ENCODE measurements at places on chromosomes 3 and 15.

DNA sequence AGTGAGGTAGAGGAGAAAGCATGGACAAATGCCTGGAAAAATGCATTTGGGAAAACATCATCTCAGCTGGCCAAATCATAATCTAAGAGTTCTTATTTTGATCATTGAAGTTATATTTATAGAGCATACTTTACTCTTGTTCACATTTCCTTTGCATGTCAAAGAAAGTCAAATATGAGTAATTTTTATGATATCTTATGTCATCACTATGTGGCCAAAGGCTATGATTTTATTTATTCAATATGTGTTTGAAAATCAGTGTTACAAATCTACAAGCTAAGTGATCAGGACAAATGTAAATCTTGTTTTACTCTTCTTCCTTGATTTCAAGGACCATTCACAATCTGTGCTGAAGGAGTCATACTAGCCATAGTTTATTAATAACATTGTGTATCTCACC, 237.2 kb upstream of the DPH6 start:
- DNase-seq: no peak

DNA sequence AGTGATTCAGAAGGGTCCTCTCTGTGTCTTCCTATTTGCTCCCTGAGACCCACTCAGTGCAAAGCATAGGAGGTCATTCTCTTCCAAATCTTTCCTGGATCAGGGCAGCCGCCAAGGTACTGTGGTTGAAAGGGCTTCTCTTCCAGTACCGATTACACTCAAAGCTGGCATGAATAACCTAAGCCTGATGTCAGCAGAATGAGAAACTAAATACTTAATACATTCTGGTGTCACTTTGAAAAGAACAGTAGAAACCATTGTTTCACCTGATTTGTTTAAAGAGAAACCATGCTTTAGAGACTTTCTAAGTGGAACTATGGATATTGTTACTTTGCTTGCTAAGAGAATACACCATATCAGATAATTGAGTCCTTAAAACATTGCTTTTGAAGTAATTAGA, 50.2 kb downstream of the PDHB start:
- DNase-seq: no peak

GRCh38 chr3:150222691-150223489, 185.2 kb upstream of the TSC22D2 start:
- DNase-seq: no peak

GRCh38 chr3:50258029-50258680, 10.8 kb upstream of the SEMA3B start:
- no peak for DNase-seq

GRCh38 chr3:99945328-99945995, 127.8 kb downstream of the CMSS1 start:
- no peak for DNase-seq
